ENCODE measurements at places on chromosomes 2 and 18. TPM values are rescaled to one million over a fixed set of nuclear protein-coding genes. Genes with fewer than 3 reads are reported as not detected.
A peak's percentile ranks its signal among the peaks of the same experiment; 100 is the strongest.

ZNF521 gene
- not detected for total RNA-seq

SCN9A gene
- total RNA-seq, result 11.8 TPM

NEU2 gene
- not detected for total RNA-seq

CHST10 gene
- 8.5 TPM for total RNA-seq

DNPEP gene
- total RNA-seq, result 103 TPM

PID1 gene
- 0.18 TPM for total RNA-seq

KHK gene
- 40.9 TPM for total RNA-seq

RNF144A gene
- 20.8 TPM for total RNA-seq

- no peaks in the 10 kb centered on the region for H3K36me3 ChIP-seq
- peaks cover 47% of the 10 kb centered on the region for H3K4me1 ChIP-seq
- no peak overlapping the region for H3K4me3 ChIP-seq
- no peaks in the 10 kb centered on the region for H3K27me3 ChIP-seq
- no peak overlapping the region for H3K27ac ChIP-seq
Observed at GRCh38 chr2:8614646-8615045, 67.2 kb upstream of the ID2 start.

DNA sequence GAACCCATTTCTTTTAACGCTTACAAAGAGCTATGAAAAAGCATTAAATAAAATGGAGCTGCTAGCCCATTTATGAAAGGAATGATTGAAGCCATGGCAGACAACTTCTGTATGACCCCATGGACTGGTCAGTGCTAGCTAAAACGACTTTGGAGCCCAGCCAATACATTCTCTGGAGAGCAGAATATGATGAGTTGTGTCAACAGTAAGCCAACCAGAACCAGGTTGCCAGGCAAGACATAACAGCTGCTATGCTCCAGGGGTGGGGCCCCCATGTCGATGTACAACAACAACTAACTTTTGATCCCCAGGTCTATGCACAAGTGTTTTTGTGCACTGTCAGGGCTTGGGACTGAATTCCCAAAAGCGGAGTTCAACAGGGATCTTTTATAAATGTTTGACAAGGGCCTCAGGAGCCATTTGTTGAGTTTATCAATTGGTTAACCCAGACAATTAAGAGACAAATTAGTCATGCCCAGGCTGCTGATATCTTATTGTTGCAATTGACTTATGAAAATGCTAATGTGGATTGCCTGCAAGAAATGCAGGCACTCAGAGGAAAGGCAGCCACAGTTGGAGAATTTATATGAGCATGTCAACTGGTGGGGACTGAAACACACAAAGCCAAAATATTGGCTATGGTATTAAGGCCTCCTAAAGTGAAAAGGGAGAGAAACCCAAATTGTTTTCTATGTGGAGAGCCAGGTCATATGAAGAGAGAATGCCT, 64.6 kb upstream of the MYO3B start:
- no peak for DNase-seq
- H3K27ac ChIP-seq, result no peak overlapping the region
- no peaks in the 10 kb centered on the region for H3K36me3 ChIP-seq
- no peak overlapping the region for H3K4me3 ChIP-seq

DNA sequence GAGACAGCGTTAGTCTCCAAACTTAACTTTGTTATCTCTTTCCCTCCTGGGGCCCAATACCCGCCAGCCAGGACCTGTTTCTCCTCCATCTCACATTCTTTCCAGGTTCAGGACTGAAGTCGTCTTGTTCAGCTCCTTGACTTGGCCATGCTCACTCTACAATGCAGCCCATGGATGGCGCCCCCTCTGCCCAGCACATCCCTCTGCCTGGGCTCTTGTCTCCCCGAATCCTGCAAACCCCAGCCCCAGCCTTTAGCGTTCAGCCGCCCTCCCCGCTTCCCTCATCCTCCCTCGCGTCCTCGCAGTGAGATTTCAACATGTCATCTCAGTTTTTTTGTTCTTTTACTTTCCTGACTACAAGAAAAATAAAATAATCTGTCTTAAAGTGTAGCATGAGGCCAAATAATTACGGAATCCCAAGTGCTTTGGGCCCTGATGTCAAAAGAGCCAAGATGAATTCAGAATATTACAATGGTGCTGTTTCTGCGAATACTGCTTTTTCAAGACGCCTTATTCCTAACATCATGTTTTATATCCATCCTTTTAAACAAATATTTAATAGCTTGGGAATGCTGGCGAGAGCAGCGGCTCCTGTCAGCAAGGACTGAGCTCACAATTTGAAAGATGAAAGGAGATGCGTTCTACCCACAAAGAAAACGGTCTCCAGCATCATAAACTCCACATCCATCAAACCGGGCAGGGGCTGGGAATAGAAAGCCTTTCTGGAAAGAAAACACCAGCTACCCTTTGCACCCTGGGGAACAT, 1.0 kb downstream of the FAM178B start:
- peaks cover 37% of the 10 kb centered on the region for H3K27me3 ChIP-seq
- no peak for DNase-seq
- no peak overlapping the region for H3K4me3 ChIP-seq
- no peaks in the 10 kb centered on the region for H3K4me1 ChIP-seq
- no peaks in the 10 kb centered on the region for H3K36me3 ChIP-seq

- DNase-seq, result no peak
- H3K27me3 ChIP-seq, result no peaks in the 10 kb centered on the region
- no peaks in the 10 kb centered on the region for H3K36me3 ChIP-seq
- H3K4me3 ChIP-seq, result no peak overlapping the region
- H3K4me1 ChIP-seq, result no peaks in the 10 kb centered on the region
Observed at GRCh38 chr2:226327830-226328229, 471.8 kb downstream of the IRS1 start.

- peaks cover 37% of the 10 kb centered on the region for H3K27me3 ChIP-seq
- no peak overlapping the region for H3K4me3 ChIP-seq
- H3K27ac ChIP-seq, result no peak overlapping the region
- no peaks in the 10 kb centered on the region for H3K36me3 ChIP-seq
Observed at GRCh38 chr18:78903436-78904178, 76.0 kb upstream of the SALL3 start.

DNA sequence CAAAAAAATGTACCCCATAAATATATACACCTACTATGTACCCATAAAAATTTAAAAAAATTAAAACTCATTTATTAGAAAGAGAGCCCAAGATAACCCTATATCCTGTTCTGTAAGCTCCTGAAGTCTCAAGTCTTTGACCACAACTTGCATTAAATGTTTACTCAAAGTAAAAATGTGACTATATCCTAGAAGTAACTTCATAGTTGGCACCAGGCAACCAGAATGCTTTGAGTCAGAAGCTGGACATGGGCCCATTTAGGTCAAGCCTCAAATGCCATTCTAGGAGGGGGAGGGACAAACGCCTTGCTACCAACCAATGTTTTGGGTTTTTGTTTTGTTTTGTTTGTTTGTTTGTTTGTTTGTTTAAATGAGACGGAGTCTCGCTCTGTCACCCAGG, 9.3 kb upstream of the TBC1D8 start:
- DNase-seq, result no peak
- no peaks in the 10 kb centered on the region for H3K27me3 ChIP-seq

DNA sequence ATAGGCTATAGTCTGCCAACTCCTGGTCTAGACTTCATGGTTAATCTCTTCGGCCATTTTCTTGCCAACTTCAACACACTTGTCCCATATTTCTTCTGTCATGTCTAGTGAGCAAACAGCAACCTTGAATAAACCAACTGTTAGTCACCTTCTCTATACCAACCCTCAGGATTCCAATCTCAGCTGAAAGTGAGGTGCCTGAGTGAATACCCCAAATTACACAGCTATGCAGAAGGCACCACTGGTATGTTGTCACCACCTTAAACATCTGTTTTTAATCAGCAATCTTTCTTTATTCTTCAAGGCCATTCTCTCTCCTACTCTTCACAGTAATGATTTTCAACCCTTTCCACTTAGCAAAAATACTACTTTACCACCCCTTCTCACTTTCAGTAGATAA, 39.3 kb downstream of the THOC1 start:
- H3K36me3 ChIP-seq, result peaks cover 8% of the 10 kb centered on the region
- DNase-seq, result no peak
- no peak overlapping the region for H3K4me3 ChIP-seq
- no peaks in the 10 kb centered on the region for H3K4me1 ChIP-seq
- no peak overlapping the region for H3K27ac ChIP-seq

DNA sequence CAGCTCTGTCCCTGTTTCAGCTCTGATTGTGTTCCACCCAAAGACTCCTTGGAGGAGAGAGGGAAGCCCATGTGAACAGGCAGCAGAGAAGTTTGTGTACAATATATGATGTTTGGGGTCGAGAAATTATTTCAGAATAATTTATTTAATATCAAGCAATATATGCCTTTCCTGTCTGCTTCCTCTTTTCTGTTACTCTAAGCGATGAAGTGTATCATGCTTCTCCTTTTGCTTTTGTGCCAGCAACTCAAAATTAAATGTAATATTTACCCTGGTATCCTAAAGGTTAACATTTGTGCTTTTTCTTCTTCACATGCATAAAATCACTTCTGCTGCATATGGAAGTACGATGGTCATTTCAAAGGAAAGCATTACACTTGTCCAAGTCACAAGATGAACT, 2.4 kb upstream of the NTSR2 start:
- no peak for DNase-seq
- H3K27me3 ChIP-seq, result peaks cover 52% of the 10 kb centered on the region
- H3K36me3 ChIP-seq, result no peaks in the 10 kb centered on the region
- peaks cover 27% of the 10 kb centered on the region for H3K4me1 ChIP-seq

DNA sequence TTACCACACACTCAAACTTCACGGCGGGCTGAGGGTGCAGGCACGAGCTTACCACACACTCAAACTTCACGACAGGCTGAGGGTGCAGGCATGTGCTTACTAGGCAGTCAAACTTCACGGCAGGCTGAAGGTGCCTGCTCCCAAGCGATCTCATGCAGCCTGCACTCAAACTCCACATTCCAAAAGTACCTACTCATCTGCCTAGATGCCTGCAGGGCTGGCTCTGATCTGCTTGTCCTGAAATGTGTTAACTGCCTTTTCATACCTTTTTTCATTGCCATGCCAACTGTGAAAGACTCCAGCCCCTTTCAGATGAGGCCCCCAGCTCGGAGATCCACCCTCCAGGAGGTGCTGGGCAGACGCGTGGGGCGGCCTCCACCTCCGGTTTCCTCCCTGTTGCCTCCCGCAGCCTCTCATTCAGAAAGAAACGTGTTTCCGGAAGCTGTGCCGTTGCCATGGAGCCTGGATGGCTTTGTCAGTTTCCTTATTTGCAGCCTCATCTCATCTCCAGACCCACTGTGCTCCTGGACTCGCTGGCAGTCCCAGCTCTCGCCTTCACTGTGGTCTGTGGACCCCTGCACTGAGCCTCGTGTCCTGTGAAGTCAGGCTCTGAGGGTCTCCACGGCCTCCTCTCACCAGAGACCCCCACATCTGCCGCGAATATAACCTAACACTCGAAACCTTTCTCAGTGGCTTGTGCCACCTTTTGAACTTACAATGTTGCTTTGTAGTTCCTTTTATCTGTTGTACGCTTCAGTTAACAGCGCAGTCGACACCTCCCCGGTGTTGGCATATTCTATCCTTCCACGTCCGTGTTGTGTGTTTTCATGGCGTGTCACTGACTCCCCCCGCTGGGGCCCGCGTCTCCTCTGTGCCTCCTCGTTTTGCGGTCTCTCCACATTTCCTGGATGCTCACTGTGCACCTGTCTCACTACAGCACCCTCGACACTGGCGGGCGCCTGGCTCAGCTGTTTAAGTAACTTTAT, 106.1 kb upstream of the ALKAL2 start:
- H3K27ac ChIP-seq, result no peak overlapping the region
- no peak for DNase-seq
- no peaks in the 10 kb centered on the region for H3K36me3 ChIP-seq
- H3K4me3 ChIP-seq, result no peak overlapping the region

GRCh38 chr2:137892739-137893138, 71.5 kb upstream of the HNMT start:
- H3K36me3 ChIP-seq, result no peaks in the 10 kb centered on the region
- no peak for DNase-seq
- no peak overlapping the region for H3K27ac ChIP-seq
- H3K27me3 ChIP-seq, result no peaks in the 10 kb centered on the region
- H3K4me3 ChIP-seq, result no peak overlapping the region

DNA sequence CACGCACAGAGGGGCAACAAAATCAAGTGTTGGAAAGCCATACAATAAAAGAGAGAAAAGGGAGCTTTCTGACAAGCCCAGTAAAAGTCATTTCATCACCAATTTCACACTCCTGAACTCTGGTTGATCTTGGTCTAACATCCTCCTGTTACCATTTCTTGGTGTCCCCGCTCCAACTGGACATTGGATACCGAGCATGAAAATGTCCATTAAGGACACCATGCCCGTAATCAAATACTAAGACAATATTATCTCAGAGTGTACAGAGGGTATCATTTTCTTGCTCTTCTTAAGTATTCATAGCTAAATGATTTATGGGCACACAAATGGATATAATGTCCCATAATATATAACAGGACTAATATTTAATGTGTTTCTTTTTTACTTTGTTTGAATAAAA, 218.9 kb downstream of the EPHA4 start:
- no peak overlapping the region for H3K4me3 ChIP-seq
- no peaks in the 10 kb centered on the region for H3K27me3 ChIP-seq
- H3K27ac ChIP-seq, result no peak overlapping the region
- no peaks in the 10 kb centered on the region for H3K36me3 ChIP-seq
- no peaks in the 10 kb centered on the region for H3K4me1 ChIP-seq

DNA sequence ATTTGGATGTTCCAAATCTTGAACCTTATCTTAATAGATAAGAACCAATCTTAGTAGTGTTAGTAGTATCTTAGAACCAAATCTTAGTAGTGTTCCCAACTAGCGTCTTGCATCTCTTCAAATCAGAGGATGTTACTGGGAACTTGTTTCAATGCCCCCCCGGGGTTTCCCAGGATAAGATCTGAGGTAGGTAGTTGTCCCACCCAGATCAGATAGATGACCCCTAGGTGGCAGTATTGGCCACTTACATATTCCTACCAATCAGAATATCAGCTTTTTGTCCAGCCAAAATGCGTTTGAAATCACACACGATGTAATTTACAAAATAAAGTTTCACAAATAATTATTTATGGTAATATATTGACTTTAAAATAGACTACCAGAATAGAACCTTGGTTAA, 314.8 kb downstream of the MBD2 start:
- no peaks in the 10 kb centered on the region for H3K36me3 ChIP-seq
- no peak overlapping the region for H3K4me3 ChIP-seq
- no peaks in the 10 kb centered on the region for H3K27me3 ChIP-seq
- peak; percentile 7 for DNase-seq

DNA sequence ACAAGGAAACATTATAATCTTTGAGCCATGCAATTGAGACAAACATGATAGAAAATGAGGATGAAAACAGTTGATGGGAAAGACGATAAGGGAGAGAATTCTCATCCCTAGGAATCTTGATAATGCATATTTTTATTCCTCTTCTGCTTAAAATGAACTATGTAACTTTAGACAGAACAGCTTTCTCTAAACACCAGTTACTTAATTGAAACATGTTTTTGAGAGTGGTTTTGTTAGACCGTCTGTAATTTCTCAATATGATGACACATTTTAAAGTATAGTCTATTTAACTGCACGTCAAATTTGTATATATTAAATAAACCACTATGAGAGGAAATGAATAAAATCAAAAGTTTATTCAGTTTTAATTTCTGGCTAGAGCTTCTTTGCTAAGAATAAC, 1453.9 kb upstream of the NXPH2 start:
- H3K4me3 ChIP-seq, result no peak overlapping the region
- no peaks in the 10 kb centered on the region for H3K4me1 ChIP-seq
- H3K27ac ChIP-seq, result no peak overlapping the region
- DNase-seq, result no peak

All from HepG2 (cell line).